Activated CD4-positive, alpha-beta T cell treated with anti-CD3 and anti-CD28 coated beads, Interleukin-2, amount 50 U/mL, for 1 hour (primary cell): ENCODE measurements at places on chromosomes 11 and 22.

- no peak for DNase-seq
These were observed 156.4 kb upstream of the PITPNB start for GRCh38 chr22:28075358-28075981.

DNA sequence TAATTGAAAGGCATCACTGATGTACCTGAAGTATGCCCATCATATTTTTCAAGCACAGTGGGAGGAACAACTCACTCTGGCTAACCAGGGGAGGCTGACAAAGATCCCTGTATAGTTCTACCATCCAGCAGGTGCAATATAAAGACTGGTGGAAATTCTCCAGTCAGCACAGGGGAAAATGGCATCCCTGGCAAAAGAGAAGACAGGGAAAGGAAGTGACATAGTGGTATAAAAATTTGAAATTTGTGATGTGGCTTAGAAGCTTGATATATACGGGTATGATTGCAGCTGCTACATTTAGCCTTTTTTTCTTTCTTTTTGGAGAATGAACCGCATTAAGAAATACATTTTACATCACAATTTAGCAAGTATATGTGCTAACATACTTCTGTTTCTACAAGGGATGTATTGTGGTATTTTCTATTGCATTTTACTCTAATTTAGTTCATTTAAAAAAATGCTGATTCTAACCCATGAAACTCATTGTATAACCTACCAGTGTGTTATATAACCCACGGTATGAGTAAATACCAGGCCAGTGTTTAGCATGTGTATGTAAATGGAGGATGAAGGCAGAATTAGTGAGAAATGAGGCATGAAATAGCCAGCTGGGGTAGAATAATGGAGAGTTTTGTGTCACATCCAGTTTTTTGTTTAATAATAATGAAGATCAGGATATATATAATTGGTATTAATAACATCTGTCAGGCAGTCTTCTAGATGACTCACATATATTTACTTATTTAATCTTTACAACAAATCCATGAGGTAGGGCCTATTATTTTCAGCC lies 186.1 kb downstream of the ARHGAP42 start:
- no peak for DNase-seq

DNA sequence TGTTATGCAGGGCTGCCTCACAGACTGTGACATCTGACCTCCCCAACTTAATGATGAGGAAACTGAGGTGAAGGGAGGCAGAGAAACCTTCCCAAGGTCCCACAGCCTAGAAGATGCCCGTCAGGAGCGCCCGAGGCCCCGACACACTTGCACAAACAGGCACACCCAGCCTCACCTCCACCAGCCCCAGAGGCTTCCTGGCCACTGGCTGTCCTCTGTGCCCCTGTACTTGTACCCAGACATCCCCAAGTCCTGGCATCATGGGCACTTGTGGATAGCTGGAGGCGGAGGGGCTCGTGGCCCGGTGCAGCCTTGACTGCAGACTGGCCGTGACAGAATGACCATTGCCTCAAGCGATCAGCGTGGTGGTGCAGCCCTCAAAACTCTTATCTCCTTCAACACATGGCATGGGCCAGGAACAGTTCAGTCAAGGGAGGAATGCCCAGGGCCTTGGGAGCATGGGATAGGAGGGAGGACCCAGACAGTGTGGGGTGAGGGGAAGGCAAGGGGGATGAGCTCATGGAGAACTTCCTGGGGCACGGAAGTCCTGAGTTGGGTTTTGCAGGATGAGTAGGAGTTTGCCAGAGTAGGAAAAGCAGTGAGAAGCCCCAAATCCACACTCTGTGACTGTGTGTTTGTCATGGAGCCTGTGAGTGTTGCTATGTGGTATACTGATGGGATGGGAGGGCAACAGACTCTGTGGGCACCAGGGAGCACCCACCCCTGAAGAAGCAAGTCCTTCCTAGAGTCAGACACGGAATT lies 25.8 kb upstream of the PPARA start:
- no peak for DNase-seq

DNA sequence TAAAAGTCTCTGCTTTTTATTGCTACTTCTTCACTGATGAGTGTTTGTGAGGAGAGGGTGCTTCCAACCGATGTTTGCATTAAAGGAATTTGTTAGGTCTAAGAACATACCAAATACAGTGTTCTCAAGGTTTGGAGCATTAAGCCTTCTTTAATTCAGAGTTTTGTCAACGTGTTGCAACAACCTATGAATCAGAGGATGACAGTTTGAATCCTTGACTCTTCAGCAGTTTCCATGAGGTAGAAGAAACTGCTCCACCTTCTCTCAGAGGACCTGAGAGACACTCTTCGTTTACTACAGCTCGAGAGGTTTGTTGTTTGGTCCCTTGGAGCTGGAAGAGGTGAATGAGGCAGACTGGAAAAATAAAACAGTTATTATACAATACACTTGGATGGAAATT lies 55.7 kb downstream of the NCAM1 start:
- no peak for DNase-seq

DNA sequence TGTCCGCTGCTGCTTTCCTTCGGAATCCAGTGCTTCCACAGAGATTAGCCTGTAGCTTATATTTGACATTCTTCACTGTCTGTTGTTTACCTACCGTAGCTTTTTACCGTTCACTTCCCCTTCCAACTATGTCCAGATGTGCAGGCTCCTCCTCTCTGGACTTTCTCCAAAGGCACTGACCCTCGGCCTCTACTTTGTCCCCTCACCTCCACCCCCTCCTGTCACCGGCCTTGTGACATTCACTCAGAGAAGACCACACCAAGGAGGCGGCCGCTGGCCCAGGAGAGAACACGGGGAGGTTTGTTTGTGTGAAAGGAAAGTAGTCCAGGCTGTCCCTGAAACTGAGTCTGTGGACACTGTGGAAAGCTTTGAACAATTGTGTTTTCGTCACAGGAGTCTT lies 15.4 kb upstream of the ST14 start:
- DNase-seq = no peak

- DNase-seq = no peak
These were observed 72.9 kb upstream of the ANO1 start for GRCh38 chr11:70005107-70005818.

DNA sequence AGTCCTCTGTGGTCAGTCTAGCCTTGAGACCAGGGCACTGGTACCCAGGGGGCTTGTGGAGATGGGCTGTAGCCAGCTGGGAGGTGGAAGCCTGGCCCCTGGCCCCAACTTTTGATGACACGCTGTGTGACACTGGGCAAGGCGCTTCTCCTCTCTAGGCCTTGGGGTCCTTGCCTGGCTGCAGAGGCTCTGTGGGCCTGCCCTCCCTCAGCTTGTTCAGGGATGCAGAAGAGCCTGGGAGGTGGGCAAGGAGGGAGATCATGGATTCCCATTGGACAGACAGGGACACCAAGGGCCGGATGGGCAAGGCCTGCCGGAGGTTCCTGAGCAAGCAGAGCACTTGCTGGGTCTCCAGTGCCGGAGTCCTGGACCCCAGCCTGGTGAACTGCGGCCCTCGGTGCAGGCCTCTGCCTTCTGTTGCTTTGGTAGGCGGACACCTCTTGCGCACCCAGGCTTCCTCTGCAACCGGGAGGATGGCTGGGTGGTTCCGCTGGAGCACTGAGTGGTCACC lies 1.3 kb upstream of the PPP2R5B start:
- DNase-seq = no peak

- DNase-seq = no peak
These were observed 9.8 kb downstream of the SCN2B start for GRCh38 chr11:118166641-118167040.

GRCh38 chr11:131928992-131929391 lies 558.6 kb downstream of the NTM start:
- no peak for DNase-seq

- DNase-seq = no peak
These were observed 222.7 kb downstream of the SNX19 start for GRCh38 chr11:130693543-130693942.

GRCh38 chr11:10938231-10938630 lies 80.4 kb upstream of the ZBED5 start:
- DNase-seq = no peak

DNA sequence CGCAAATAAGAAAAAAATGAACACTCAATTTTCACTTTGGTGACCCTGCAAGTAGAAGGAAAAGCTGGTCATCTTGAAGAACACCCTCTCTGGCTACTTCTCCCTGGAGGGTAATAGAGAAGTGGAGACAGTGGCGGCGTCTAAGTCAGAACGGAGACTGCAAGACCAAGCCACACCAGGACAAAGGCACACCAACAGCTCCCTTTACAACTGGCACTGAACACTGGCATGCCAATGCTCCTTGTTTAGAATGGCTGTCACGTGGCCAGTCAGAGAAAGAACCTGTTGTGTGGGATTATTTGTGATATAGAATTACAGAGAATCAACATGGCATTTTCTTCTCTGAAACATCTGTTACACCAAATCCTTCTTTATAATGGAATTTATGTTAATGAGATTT lies 61.3 kb upstream of the YPEL1 start:
- no peak for DNase-seq

DNA sequence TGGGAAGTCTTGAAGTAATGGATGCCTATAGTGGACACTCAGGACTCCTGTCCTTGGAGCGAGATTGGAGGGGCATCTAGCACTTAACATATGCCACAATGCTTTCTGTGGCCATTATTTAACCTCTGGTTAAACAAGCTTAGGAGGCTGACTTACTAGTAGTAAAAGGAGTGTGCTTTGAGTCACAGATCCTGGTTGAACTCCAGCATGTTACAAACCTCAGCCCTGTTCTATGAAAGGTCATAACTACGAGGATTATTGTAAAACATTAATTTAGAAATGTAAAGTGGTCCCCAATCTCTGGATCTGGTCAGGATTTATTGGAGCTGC lies 1.1 kb upstream of the LBHD1 start:
- DNase-seq = no peak
